GM23248 (cell line): ENCODE measurements at places on chromosomes 1 and 21.

- DNase-seq = no peak
These were observed 38.0 kb downstream of the DNTTIP2 start for GRCh38 chr1:93840956-93841482.

DNA sequence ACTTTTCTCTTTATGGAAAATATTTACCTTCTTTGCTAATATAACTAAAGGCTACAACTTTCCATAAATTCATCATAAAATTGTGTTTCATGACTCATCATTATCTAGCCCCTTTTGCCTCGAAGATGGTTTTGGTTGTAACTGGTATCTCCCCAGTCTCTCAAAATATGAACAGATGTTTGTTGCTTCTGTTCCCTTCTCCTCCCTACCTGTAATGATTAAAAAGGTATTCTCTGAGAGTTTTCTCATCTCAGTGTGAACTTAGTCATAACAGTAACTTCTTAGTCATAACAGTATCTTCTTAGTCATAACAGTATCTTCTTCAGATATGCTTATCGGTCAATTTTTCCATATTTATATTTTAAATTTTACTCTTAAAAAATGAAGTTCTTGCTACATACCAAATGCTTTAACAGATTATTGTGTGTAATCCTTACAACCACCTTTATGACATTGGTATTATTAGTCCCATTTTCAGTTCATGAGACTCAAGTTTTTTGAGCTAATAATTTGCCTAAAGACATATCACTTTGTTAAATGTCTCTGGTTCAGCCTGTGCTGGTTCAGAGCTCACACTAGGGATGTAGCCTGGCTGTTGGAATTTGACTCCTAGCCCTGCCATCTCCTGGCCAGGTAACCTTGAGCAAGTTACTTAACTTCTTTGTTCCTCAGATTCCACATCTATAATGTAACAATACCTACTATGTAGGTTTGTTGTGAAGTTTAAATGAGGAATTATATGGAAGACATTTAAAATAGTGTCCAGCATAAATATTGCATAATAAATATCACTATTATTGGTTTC, 32.6 kb downstream of the ATP1B1 start:
- no peak for DNase-seq

DNA sequence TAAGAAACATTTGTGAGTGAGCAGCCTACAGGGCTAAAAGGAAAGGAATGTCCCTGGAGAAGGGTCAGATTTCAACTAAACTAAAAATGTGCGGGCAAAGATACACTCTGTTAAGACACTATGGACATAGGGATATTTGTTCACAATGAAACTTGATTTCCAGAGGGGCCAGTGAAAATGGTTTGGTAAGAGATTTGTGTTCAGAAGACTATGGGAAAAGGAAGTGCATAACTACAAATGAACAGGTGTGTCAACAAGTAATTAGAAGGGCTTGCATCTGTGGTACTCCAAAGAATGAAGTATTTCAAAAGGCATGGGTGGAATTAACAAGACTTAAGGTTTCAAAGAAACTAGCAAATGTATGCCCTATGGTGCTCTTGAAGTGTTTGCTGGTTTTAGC, 60.4 kb downstream of the NME7 start:
- DNase-seq = no peak

DNA sequence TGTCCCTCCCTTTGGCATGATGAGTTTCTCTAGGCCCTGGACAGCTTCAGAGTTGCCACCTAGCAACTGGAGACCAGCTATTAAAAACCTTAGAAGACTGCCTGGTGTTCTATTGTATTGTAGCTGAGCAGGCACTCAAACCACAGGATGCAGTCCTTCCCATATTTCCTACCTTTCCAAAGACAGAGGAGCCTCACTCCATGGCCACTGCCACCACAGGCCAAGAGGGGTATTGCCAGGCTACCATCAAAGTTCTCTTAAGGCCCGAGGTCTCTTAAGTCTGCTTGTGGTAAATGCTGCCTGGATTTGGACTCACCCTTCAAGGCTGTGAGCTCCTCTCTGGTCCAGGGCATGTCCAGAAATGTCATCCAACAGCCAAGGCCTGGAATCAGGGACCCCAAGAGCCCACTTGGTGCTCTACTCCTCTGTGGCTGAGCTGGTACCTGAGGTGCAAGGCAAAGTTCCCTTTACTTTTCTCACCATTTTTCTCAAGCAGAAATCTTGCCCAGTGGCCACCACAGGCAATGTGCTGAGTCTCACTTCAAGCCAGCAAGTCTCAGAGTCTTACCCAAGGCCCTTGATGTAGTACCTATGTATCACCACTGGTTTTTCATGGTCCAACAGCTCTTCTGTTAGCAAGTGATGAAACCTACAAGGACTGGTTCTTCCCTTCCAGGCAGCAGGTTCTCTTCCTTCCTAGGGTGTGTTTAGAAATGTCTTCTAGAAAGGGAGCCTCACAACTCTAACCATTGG, 269.4 kb downstream of the AMY1C start:
- DNase-seq = no peak

DNA sequence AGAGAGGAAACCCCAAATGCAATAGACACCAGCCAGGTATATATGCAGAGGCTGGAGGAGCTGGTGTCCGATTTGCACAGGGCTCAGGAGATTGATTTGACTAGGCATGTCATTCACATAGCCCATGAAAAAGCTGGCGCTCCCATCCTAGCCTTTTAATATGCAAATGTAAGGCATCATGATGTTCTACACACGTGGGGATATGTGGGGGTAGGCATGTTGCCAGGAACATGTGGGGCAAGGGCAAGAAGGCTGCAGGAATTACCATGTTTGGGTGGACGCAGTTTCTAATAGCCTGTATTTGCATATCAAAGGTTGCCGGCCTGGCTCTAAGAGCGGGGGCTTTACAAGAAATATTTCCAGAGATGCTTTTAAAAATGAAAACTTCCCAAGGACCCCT, 11.7 kb upstream of the SH3GLB1 start:
- no peak for DNase-seq

GRCh38 chr1:153746174-153746573, 18.3 kb downstream of the INTS3 start:
- DNase-seq = no peak
